ENCODE measurements at places on chromosomes 2 and 18.

GRCh38 chr18:31278609-31279071, 39.3 kb upstream of the DSG1 start:
- no peak for DNase-seq

GRCh38 chr2:194345347-194345746, 1311.7 kb upstream of the SLC39A10 start:
- DNase-seq = no peak

GRCh38 chr2:157420771-157421323, 23.0 kb downstream of the CYTIP start:
- DNase-seq = no peak

DNA sequence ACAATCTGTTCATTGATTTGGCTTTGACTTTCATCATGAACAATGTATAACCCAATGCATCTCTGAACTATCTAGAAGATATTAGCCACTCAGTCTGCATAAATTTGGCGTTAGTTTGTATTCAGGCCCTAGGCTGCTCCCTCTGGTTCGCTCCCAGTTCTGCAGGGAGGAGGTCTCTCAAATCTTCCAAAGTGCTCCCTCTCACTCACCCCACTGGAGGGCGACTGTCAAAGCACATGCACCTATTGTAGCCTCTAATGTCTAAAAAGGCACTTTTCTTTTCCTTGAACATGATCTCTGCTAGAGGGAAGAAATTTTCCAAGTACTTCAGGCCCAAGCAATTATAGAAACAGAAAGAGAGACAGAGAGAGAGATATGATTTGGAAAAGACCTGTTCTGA, 291.5 kb downstream of the TDRD15 start:
- no peak for DNase-seq

DNA sequence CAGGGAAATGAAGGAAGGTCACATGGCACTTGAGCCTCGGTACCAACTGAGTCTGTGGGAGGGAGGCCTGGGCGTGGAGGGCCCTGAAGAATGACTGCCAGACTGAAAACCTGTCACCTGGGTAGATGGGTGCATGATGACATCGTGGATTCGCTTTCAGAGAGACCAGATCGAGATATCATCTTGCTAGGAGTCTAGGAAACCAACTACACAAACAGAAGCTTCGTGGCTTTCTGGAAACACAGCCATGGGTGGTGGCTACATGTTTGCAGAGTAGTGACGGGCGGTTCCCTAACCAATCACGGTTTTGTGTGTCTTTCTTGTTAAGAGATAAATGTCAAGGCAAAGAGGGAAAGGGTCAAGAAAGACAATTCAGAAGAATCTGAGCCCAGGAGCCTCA, 155.0 kb downstream of the EIPR1 start:
- DNase-seq = no peak

GRCh38 chr2:128536925-128537620, 218.4 kb upstream of the HS6ST1 start:
- no peak for DNase-seq

DNA sequence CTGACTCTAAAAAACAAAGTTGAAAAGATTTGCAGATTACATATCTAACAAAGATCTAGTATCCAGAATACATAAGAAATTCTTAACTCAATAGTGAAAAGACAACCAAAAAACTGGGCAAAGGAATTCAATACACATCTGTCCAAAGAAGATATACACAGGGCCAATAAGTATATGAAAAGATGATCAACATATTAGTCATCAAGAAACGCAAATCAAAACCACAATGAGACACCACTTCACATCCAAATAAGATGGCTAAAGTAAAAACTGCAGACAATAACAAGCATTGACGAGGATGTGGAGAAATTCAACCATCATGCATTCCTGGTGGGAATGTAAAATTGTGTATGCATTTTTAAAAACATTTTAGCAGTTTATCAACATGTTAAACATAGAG, 256.0 kb downstream of the EIPR1 start:
- DNase-seq = no peak

GRCh38 chr2:226329180-226329579, 470.4 kb downstream of the IRS1 start:
- no peak for DNase-seq

GRCh38 chr2:210630873-210631560, 74.6 kb downstream of the CPS1 start:
- DNase-seq = no peak

- DNase-seq = no peak
Observed at GRCh38 chr2:33924586-33925169, 325.6 kb upstream of the FAM98A start.

DNA sequence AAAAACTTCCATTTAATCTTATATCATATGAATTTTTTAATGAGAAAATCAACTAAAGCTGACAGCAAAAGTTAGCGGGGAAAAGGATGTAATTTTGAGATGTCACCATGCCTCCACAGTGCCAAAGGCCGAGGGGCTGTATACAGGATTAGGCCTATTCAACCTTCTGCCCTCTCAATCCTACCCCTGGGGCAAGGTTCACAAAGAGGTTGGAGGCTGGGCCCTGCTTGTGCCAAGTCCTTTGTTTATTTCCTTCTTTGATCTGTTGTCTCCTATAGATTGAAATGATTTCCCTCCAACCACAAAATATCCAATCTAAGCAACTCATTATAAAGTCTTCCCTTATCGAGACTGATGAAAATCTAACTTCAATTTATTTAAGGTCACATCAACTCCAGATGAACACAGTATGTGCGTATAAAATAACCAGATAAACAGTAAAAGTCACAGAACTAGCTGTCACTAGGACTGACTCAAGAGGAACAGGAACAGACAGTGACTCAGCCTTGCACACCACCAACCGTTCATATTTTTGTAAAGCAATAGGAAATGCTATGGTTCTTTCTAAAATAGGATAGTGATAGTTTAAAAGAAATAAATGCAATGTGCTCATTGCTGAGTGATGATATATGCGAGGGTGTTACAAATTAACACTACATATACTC, 95.8 kb downstream of the SLC25A12 start:
- no peak for DNase-seq

Measured in activated CD4-positive, alpha-beta T cell treated with anti-CD3 and anti-CD28 coated beads for 1 hour (primary cell).